GM10248 (cell line): ENCODE measurements at places on chromosomes 1 and 21.

DNA sequence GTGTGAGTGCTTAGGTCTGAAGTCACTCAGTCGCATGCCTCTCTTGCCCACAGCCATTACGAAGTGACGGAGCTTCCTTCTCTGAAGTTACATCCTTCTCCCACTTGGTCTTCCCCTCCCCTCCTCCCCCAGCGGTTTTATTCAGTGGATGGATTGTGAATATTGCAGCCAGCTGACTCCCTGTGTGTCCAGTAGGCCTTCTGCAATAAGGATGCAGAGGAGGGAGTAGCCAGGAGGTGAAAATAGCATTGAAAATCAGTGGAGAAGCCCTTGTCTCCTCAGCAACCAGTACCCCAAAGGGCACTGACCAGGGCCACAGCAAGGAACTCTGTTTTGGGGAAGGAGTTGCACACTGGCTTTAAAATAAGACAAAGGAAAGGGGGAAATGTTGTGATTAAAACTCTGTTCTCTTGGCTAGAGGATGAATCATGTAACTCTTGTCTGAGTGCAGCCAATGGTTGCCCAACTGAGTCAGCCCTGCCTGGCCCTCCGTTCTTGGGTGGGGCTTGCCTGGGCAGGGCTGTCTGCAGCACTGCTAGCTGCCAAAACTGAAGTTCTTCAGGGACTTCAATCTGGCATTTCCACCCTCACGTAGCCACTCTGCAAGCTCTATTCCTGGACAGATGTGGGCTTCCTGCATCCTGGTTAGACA, 4.3 kb downstream of the S100A10 start:
- no peak for DNase-seq

DNA sequence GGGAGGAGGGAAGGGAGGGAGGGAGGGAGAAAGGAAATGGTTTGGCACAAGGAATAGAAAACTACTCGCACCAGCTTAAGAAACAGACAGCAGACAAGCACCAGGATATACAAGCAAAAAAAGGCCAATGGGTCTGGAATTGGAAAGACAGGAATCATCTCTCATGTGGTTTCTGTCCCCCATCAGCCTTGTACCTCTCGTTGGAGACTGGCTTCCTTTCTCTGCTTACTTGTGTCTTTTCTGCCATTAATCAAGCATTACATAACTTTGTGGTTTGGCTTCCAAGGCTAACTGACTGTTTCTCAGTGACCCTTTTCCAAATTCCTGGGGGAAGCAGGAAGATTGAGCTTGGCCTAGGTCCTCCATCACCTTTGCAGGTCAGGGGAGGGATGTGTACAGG, 11.8 kb upstream of the RALGPS2 start:
- DNase-seq, result no peak

- DNase-seq, result no peak
Observed at GRCh38 chr1:58469016-58469415, 77.5 kb downstream of the OMA1 start.

GRCh38 chr1:233759665-233760064, 144.8 kb upstream of the SLC35F3 start:
- no peak for DNase-seq

DNA sequence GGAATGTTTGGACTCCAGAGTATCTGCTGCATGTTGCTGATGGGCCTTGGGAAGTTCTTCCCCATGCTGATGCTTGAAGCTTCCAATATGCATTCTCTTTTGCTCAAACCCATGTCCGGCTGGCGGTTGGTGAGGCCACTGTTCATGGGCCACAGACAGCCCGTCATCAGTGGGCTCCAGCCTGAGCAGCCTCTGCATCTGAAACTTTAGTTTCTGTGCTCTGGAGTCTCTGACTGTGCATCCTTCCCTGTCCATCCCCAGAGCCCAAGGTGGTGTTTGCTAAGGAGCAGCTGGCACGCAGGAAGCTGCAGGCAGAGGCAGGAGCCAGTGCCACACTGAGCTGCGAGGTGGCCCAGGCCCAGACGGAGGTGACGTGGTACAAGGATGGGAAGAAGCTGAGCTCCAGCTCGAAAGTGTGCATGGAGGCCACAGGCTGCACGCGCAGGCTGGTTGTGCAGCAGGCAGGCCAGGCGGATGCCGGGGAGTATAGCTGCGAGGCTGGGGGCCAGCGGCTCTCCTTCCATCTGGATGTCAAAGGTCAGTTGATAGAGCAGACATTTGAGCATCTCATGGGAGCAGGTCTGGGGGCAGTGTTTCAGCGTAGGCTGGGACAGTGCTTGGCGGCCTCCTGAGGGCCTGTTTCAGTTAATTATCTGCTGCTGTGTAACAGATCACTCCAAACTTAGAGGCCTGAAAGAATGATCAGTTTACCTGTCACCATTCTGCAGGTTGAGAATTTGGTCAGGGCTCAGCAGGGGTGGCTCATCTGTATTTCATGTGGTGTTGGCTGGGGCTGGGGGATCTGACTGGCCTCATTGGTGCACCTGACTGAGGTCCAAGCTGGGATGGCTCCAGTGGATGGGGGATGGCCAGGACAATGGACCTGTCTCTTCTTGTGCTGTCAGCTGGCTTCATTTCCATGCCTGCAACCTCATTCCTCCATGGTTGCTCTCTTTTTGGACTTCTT, 16.6 kb downstream of the OBSCN start:
- no peak for DNase-seq
